Kidney (tissue), 22 donors: ENCODE measurements at places on chromosomes 1 and 21. TPM values are rescaled to one million over a fixed set of nuclear protein-coding genes. Genes with fewer than 3 reads are reported as not detected.

- no peak for DNase-seq
These were observed 1.8 kb downstream of the RERE start for GRCh38 chr1:8815582-8816151.

Gene IQCC
- total RNA-seq: 3.5 TPM

GRCh38 chr21:35720208-35720731, 340.1 kb downstream of the SETD4 start:
- no peak for DNase-seq

Gene NGF
- total RNA-seq: 1.2 TPM

DNA sequence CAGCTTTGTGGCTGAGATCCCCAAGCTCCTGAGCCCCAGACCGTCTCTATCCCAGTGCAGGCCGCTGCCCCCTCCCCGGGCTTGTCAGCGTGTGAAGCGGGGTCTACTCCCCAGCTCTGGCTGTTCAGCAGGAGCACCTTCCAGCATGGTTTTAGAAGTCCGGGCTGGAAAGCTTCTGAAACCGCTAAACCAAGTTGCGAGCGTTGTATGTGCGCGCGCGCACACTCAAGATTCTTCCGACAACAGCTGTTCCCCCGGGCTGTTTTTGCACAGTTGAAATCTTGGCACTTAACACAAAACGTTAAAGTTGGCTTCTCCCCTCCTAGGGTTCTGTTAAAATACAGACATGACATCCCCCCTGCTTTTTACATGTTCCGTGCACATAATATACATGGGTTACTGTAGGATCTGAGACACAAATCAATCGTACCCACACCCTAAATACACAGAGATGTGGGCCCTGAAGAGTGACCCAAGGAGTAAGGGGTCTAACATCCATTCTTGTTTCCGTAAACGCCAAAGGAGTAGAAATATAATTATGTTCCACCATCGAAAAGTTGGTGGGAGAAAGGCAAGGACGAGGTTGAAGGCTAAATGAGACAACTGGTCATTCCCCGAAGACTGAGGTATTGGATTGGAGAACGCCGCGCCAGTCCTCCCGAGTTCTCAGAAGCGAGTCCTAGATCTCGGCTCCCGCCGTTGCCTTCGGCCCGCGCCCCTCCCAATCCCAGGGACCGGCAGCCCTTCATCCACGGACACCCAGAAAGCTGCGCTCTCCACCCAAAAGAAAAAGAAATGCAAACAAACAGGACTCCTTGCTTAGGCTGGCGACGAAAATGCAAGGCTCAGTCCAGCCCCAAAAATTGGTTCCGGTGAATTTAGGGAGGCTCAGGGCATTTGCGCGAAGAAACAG, 1.3 kb downstream of the TBX15 start:
- DNase-seq: no peak

- no peak for DNase-seq
These were observed 28.0 kb downstream of the PTBP2 start for GRCh38 chr1:96749618-96750017.
